ENCODE measurements at places on chromosomes 12 and 14. TPM values are rescaled to one million over a fixed set of nuclear protein-coding genes. Genes with fewer than 3 reads are reported as not detected.

The TMEM233 gene
- total RNA-seq = not detected

DNA sequence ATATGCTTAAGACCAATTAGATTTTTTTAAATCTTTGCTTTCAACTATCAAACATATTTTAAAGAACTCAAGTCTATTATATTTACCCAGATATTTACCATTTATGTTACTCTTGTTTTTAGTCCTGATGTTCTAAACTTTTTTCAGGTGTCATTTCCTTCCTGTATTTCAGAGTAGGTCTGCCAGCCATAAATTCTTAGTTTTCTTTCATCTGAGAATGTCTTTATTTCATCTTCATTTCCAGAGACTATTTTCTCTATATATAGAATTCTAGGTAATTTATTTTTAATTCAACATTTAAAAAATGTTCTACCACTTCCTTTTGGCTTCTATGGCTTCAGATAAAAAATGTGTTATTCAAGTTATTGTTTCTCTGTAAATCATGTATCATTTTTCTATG is 218.2 kb upstream of the AMIGO2 start:
- no peak for DNase-seq

The CCNT1 gene
- total RNA-seq = 64.2 TPM

- DNase-seq = no peak
Observed at GRCh38 chr14:72978856-72979255, 48.0 kb downstream of the ZFYVE1 start.
